Activated CD8-positive, alpha-beta memory T cell treated with anti-CD3 and anti-CD28 coated beads for 48 hours (primary cell): ENCODE measurements at places on chromosomes 16 and 17.

- no peak for DNase-seq
These were observed 5.4 kb downstream of the ITGAE start for GRCh38 chr17:3795390-3796102.

GRCh38 chr16:89606006-89606405 lies 7.4 kb upstream of the DPEP1 start:
- no peak for DNase-seq

- DNase-seq = no peak
These were observed 65.1 kb downstream of the RTN4RL1 start for GRCh38 chr17:1959871-1960544.

DNA sequence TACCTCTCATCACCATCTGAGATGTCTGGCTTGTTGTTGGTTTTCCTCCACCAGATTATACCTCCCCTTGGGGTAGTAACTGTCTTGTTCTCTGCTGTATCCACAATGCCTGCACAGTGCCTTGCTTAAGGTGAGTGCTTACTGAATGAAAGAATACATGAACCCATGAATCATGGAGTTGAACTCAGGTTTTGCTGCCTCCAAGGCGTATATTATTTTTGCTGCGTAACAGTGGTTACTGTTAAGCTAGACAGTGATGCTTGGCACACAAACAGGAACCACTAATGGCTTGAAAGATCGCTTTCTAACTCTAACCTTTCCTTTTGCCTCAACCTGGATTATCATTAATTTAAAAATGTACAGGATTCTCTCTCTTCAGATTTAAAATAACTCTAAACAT lies 695.8 kb downstream of the TOX3 start:
- no peak for DNase-seq

DNA sequence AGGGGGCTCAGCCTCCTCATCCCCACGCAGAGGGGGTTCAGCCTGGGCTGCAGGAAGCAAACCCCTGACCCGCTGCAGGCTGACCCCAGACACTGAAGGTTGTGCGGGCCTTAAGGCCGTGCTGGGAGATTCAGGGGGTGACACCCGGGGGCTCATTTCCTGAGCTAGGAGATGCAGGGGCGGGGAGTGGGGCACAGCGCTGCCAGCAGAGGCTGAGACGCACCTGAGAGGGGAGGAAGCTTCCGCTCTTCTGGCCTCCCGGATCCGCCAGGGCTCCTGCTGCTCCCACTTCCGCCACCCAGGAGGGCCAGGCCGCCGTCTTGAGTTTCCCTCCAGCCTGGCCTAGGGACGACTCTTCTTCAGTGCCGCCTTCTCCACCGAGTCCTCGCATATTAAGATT lies 173.2 kb upstream of the FOXF1 start:
- no peak for DNase-seq

- DNase-seq = no peak
These were observed 38.4 kb downstream of the CFDP1 start for GRCh38 chr16:75394941-75395340.

GRCh38 chr17:34902831-34903547 lies 58.3 kb downstream of the CCT6B start:
- no peak for DNase-seq

GRCh38 chr17:76659928-76660655 lies 16.5 kb upstream of the ST6GALNAC1 start:
- DNase-seq = no peak

DNA sequence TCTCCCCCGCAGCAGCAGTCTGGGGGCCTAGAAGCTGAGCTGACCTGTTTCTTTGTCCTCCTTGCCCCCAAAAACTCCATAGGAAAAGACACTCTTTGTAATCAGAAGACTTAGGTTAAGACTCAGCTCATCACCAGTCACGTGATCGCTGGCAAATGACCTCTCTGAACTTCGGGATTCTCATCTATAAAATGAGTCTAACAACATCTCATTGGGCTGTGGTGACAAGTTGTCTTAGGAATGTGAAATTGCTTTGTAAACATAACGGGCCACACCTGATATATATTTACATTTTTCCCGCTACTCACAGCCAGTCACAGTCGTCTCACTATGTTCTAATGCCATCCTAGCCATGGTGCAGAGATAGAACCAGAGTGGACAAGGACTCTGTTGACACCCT lies 86.0 kb upstream of the LHX1 start:
- DNase-seq = no peak

DNA sequence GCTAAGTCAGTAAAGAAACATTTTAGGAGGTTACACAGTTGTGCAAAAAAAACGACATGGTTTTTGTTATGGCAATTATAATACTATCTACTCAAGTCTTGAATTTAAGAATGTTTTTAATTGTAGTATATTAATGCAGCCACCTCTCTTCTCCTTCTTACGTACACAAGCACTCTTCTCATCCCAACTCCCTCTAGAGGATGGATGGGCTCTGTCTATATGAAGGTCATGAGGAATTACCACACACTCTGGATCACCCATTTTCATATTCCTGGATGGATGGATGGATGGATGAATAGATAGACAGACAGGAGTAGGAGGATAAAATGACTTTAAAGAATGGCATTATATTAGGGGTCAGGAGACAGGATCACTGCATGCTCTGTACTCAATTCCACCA lies 120.0 kb downstream of the PHKB start:
- no peak for DNase-seq

GRCh38 chr17:77957235-77957856 lies 1.2 kb upstream of the TNRC6C start:
- no peak for DNase-seq

DNA sequence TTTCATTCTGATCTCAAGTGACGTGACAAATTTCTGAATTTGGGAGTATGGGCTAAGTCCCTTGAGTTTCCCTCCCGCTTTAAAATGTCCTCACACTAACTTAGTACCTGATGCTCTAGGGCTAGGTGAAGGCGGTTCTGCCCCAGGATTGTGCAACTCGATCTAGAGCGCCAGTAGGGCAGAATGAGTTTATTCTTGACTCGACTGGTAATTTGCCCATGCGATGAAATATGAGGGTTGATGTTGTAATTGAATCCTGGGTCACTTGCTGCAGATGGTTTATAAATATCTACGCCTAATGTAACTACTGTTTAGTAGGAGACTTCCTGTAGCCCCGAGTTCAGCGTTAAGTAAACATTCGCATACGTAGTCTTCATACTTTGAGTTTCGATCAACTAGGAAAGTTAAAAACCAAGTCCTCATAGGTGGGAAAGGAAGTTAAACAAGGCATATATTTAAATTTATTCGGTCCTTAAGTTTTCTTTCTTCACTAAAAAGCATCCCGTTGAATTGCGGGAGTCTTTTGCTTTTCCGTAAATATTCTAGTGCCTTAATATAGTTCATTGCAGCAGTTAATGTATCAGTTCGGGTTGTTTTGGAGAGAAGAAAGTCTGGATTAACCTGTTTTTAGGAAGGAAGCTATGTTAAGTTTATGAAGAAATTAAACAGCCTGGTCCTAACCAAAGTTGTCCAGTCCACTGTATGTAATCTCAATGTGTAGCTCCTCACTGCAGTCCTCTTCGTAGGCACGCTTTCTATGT lies 1.6 kb downstream of the CTCF start:
- no peak for DNase-seq

DNA sequence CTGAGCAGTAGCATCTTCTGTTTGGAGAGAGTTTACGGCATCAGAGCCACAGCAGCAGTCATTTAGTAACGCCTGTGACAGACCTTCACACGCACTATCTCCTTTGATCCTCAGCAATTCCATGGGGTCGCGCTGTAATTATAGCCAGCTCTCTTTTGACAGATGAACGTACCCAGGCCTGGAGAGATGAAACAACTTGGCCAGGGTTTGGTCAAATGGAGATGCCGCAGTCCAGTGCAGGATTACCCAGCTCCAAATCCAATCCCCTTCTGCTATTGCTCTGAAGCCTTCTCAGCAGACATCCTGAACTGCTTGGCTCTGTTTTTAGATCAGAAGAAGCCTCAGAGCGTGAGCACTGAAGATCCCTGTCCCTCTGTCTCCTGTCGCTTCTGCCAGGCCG lies 83.9 kb downstream of the SOX9 start:
- DNase-seq = no peak

DNA sequence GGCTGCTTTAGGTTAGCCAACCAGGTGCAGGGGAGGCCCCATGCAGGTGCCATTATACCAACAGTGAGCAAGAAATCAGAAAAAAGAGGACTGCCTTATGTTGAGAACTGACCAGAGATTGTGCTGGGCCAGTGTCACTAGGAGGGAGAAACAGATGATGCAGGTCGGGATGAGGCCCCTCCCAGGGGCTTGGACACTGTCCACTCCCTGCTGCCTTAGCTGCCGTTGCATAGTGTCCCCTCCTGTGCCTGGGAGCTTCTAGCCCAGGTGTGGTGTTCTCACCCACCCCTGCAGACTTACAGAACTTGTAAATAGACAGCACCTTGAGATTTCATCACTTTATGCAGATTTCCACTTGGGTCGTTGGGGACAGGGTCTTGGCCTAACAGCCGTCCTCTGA lies 36.7 kb downstream of the PLD6 start:
- DNase-seq = no peak

DNA sequence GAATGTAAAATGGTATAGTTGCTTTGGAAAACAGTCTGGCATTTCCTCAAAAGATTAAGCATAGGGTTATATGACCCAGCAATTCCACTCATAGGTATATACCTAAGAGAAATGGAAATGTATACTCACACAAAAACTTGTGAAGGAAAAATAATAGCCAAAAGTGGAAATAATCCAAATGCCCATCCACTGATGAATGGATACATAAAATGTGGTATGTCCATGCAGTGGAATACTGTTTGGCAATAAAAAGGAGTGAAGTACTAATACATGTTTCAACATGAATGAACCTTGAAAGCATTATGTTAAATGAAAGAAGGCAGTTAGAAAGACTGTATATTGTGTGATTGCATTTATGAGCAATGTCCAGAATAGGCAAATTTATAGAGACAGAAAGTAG lies 25.1 kb downstream of the NUP93 start:
- no peak for DNase-seq

DNA sequence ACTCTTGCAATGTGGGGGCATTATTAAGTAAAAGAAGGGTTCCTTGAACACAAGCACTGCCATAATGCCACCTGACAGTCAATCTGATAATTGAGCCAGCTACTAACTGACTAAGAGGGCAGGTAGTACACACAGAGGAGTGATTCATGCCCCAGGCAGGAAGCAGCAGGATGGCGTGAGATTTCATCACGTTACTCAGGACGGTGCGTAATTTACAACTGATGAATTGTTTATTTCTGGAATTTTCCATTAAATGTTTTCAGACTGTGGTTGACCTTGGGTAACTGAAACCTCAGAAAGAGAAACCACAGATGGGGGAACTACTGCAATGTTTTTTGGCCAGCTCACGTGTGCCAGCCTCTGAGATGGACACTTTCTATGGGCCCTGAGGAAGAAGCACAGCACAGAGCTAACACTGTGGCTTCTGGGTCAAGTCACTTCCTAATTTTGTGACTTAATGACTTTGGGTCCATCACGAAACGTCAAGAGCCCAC lies 46.7 kb downstream of the C17orf67 start:
- peak; percentile 18 for DNase-seq

GRCh38 chr16:74756203-74756602 lies 18.4 kb downstream of the FA2H start:
- DNase-seq = no peak

GRCh38 chr17:69246726-69247375 lies 18.2 kb upstream of the ABCA10 start:
- no peak for DNase-seq

GRCh38 chr16:75042426-75043174 lies 43.8 kb downstream of the ZNRF1 start:
- no peak for DNase-seq

DNA sequence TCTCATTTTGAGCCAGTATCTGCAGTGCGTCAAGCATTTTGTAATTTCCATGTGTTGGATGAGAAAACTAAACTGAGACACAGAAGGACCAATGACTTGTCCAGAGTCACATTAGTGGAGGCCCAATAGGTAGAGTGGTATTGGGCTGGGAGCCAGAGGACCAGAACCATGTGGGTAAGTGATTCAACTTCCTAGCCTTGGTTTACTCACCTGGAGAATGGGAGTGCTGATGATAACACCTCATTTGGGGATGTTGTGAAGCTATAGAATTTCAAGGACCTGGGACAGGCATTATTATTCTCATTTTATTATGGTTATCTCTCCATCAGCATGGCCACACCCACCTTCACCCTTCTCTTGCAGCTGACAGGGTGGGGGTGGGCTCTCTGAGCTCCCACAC lies 8.1 kb downstream of the CPNE2 start:
- no peak for DNase-seq

DNA sequence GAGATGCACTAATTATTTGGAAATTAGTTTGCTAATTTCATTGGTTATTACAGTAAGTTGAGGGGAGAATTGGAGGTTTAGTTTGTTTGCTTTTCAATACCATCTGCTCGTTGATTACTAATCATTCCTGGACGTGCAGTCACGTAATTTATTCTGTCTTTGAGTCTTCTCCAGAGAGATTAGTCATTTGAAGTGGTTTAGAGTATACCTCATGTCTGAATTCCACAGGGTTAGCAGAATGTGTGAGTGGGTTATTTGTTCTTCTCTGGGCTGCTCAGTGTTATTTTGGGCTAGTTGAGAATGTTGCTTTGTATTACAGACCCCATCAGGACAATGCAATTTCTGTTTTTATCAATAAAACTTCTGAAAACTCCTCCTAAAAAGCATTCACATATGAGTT lies 265.0 kb downstream of the RBFOX1 start:
- no peak for DNase-seq

DNA sequence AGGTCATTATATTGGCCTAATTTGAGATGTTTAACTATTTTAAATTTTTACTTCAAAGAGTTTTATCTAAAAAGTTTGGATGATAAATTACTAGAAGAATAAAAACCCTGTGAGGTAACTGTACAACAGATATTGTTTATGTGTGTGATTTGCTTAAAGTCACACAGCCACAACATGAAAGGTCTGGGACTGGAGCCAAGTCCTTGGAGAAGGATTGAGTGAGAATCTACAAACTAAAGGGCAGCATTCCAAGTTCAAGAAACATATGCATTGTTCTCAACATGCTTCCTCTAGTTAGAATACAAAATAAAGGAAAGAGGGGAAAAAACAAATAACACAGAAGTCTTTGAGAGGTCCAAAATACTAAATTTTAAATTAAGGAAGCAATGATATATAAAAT lies 131.5 kb upstream of the MON1B start:
- DNase-seq = no peak

DNA sequence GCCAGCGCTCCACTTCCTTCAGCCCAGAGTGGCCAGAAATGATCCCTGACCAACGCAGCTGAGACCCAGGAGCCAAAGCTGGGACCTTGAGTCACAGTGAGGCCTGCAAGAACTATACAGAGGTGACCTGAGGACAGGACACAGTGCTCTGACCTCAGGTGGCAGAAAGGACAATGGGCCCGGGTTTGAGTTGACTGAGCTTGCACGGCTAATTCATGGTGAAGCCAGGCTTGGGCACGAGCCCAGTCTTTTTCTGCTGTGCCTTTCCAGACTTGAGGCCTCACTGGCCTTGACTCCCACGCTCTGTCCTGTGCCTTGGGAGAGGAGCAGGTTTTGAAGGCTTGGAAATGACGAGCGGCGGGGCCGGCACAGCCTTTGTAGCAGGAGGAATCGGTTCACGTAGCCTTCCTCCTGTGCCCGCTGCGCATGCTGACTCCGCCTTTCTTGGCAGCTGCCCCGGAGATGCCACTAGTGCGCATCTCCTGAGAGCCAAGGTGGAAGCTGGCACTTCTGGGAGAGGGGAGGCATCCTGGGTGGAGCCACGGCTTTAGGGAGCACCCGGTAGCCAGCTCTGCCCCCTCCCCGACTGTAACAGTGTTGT lies 34.9 kb downstream of the NDEL1 start:
- no peak for DNase-seq
